ENCODE measurements at places on chromosomes 1 and 21. TPM values are rescaled to one million over a fixed set of nuclear protein-coding genes. Genes with fewer than 3 reads are reported as not detected.
A peak's percentile ranks its signal among the peaks of the same experiment; 100 is the strongest.

The UQCRHL gene
- total RNA-seq = 0.66 TPM

The RNF223 gene
- total RNA-seq = not detected

The KIF21B gene
- total RNA-seq = 1.6 TPM

The CR1L gene
- not detected for total RNA-seq

The TTC24 gene
- total RNA-seq = not detected

The SCCPDH gene
- total RNA-seq = 25.5 TPM

The DHDDS gene
- total RNA-seq = 32.1 TPM

The FLG2 gene
- total RNA-seq = not detected

The S100A14 gene
- total RNA-seq = not detected

- H3K27me3 ChIP-seq = no peaks in the 10 kb centered on the region
- DNase-seq = no peak
- no peak overlapping the region for H3K4me3 ChIP-seq
- H3K36me3 ChIP-seq = no peaks in the 10 kb centered on the region
- H3K4me1 ChIP-seq = no peaks in the 10 kb centered on the region
- no peak overlapping the region for H3K27ac ChIP-seq
Observed at GRCh38 chr1:178109348-178110143, 15.6 kb downstream of the RASAL2 start.

DNA sequence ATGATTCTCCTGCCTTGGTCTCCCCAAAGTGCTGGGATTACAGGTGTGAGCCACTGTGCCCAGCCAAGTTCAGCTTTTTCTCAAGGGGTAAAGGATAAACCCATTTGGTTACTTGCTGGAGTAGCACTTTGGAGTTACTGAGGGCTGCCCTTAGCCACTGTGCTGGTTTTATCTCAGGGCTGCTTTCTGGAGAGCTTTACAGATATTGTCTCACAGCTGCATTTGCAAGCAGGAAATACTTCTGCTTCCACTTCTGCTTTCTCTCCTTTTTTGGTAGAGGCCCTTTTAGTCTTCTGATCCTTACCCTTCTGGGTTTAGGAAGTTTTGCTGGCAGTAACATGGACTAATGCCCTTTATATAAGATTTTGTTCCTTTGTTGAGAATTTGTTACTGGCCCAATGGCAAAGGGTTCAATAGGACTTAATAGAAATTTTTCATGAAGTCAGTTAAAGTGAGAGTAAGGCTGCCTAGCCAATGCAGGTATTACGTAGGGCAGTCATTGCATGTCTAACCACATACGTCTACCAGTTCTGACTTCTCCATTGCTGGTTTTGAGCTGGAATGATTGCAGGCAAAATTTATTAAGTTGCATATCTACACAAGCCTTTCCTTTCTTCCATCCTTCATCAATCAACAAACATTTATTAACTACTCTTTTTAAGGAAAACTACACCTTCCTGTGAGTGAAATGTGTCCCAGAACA, 24.4 kb downstream of the CAP1 start:
- no peak overlapping the region for H3K27ac ChIP-seq
- peaks cover 15% of the 10 kb centered on the region for H3K4me1 ChIP-seq
- peaks cover 97% of the 10 kb centered on the region for H3K36me3 ChIP-seq
- no peaks in the 10 kb centered on the region for H3K27me3 ChIP-seq

GRCh38 chr1:87368907-87369306, 40.2 kb downstream of the LMO4 start:
- no peaks in the 10 kb centered on the region for H3K36me3 ChIP-seq
- H3K27ac ChIP-seq = no peak overlapping the region
- no peak overlapping the region for H3K4me3 ChIP-seq
- no peak for DNase-seq
- H3K27me3 ChIP-seq = no peaks in the 10 kb centered on the region

DNA sequence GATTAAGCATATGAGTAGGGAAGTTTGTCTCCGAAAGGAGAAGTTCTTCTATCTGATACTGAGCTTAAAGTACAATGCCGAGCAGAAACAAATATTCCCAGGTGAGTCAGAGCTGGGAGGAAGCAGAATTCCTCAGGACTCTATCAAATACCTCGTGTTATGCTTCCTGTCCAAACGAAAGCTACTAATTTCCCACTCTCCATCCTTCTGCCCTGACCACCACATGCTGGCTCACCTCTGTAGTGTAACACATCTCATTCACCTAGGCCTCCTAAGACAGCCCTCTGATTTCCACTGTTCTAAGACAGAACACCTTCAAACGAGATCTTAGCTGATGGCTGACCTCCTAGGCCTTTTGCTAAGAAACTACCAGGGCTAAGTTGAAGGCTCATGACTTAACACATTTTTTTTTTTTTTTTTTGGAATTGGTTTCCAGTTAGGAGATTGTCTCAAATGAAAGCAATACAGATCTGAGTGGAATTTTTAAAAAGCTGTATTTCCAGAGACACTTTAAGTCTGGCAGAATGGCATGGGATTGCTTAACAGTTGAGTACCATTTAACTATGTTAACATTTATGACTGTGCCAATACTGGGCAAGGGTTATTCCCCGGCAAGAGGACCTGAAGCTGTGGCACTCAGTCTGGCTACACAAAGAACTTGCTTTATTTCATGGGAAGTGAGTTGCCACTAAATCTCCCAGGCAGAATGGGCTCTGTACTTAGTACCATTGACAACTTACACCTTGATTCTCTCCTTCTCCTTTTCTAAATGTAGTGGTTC, 583.4 kb downstream of the DPYD start:
- no peaks in the 10 kb centered on the region for H3K36me3 ChIP-seq
- no peak overlapping the region for H3K27ac ChIP-seq
- no peaks in the 10 kb centered on the region for H3K27me3 ChIP-seq

GRCh38 chr1:215277532-215277931, 195.0 kb downstream of the KCNK2 start:
- H3K4me1 ChIP-seq = no peaks in the 10 kb centered on the region
- H3K27ac ChIP-seq = no peak overlapping the region
- H3K4me3 ChIP-seq = no peak overlapping the region
- H3K36me3 ChIP-seq = no peaks in the 10 kb centered on the region
- no peak for DNase-seq
- no peaks in the 10 kb centered on the region for H3K27me3 ChIP-seq

DNA sequence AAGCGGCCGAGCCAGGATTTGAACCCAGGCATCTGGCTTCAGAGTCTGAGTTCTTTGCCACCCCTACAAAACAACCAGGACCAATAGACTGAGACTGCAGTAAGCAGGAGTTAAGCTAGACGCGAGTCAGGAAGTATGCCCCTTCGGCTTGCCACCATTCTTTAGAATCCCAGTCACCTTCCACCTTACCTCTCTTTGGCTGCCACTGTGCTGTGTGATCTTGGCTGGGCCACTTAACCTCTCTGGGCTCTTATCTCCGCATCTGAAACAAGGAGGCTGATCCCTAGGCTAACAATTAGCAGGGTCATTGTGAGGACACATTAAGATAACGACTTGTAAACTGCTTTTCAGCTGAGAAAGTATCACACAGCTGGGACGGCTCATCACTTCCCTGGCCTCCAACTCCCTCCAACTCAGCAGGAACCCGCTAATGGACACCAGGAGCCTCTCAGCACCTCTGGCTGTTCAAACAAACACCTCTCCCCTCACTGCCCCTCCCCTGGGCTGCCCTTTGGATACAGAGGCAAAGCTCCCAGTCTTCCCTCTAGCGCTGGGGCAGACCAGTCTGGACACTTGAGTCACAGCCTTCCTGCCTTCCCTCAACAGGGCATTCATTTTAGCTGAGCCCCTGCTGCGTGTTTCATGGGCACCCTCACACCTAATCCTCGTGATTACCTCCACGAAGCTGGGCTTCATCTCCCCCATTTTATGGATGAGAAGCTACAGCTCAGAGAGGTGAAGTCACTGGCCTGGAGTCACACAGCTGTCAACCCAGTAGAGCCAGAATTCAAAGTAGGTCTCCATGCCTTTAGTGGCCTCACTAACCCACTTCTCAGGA, 83.2 kb downstream of the CAMK2N1 start:
- no peaks in the 10 kb centered on the region for H3K36me3 ChIP-seq
- no peaks in the 10 kb centered on the region for H3K4me1 ChIP-seq
- no peaks in the 10 kb centered on the region for H3K27me3 ChIP-seq
- H3K4me3 ChIP-seq = no peak overlapping the region

- no peak for DNase-seq
- no peak overlapping the region for H3K4me3 ChIP-seq
- H3K4me1 ChIP-seq = peaks cover 14% of the 10 kb centered on the region
- H3K36me3 ChIP-seq = no peaks in the 10 kb centered on the region
Observed at GRCh38 chr1:115732316-115732715, 36.2 kb downstream of the CASQ2 start.

GRCh38 chr21:45084881-45085536, 10.6 kb downstream of the ADARB1 start:
- DNase-seq = no peak
- no peak overlapping the region for H3K4me3 ChIP-seq
- H3K4me1 ChIP-seq = peaks cover 100% of the 10 kb centered on the region
- peak overlapping the region; percentile 53 for H3K27ac ChIP-seq
- no peaks in the 10 kb centered on the region for H3K36me3 ChIP-seq

DNA sequence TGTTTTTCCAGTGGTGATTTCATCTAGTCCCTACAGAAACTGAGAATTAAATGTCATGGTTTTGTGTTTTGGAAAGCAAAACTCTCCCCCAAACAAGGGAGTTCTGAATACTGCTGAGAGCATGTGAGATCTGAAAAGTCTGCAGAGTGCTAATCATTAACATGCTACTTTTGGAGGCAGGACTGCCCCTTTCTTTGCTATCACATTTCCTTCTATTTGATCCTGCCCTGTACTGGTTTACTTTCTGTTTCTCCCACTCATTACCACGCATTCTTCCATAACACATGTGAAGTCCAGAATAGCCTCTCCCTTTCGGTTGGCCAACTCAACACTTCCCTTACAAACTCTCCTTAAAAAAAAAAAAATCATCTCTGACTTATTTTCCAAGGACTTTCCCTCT, 63.6 kb downstream of the GADD45A start:
- no peaks in the 10 kb centered on the region for H3K27me3 ChIP-seq
- H3K4me1 ChIP-seq = peaks cover 85% of the 10 kb centered on the region
- peak overlapping the region; percentile 85 for H3K27ac ChIP-seq
- DNase-seq = no peak
- H3K4me3 ChIP-seq = peak overlapping the region; percentile 3
- H3K36me3 ChIP-seq = no peaks in the 10 kb centered on the region

GRCh38 chr1:167720965-167721616, 691 bp upstream of the MPZL1 start:
- peak overlapping the region; percentile 82 for H3K4me3 ChIP-seq
- no peaks in the 10 kb centered on the region for H3K27me3 ChIP-seq
- H3K27ac ChIP-seq = peak overlapping the region; percentile 91

GRCh38 chr1:85707267-85707989, 805 bp downstream of the ZNHIT6 start:
- H3K27me3 ChIP-seq = no peaks in the 10 kb centered on the region
- peak overlapping the region; percentile 73 for H3K4me3 ChIP-seq
- peaks cover 26% of the 10 kb centered on the region for H3K36me3 ChIP-seq
- peaks cover 17% of the 10 kb centered on the region for H3K4me1 ChIP-seq
- H3K27ac ChIP-seq = peak overlapping the region; percentile 79

DNA sequence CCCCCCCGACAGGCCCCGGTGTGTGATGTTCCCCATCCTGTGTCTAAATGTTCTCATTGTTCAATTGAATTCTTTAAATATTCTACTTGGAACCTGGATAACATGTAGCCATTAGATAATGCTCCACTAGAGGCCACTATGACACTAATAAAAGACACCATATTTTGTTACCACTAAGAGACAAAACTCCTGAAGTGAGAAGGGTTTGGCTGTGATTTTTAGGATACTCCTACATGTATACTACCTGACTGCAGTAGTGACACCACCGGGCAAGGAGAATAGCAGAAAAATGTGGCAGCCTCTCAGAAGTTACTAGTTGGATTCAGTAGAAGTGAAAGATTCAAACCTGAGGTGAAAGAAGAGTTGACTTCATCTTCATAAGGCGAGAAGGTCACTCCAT, 36.0 kb downstream of the F5 start:
- no peak overlapping the region for H3K27ac ChIP-seq
- H3K4me1 ChIP-seq = no peaks in the 10 kb centered on the region
- no peaks in the 10 kb centered on the region for H3K27me3 ChIP-seq
- no peak for DNase-seq
- no peak overlapping the region for H3K4me3 ChIP-seq
- H3K36me3 ChIP-seq = no peaks in the 10 kb centered on the region

- H3K27me3 ChIP-seq = no peaks in the 10 kb centered on the region
- H3K36me3 ChIP-seq = peaks cover 84% of the 10 kb centered on the region
- no peak overlapping the region for H3K27ac ChIP-seq
Observed at GRCh38 chr1:151568626-151569088, 28.5 kb downstream of the TUFT1 start.

- no peaks in the 10 kb centered on the region for H3K27me3 ChIP-seq
- H3K36me3 ChIP-seq = no peaks in the 10 kb centered on the region
- DNase-seq = no peak
- no peaks in the 10 kb centered on the region for H3K4me1 ChIP-seq
- no peak overlapping the region for H3K4me3 ChIP-seq
Observed at GRCh38 chr1:209609791-209610630, 26.5 kb downstream of the CAMK1G start.

DNA sequence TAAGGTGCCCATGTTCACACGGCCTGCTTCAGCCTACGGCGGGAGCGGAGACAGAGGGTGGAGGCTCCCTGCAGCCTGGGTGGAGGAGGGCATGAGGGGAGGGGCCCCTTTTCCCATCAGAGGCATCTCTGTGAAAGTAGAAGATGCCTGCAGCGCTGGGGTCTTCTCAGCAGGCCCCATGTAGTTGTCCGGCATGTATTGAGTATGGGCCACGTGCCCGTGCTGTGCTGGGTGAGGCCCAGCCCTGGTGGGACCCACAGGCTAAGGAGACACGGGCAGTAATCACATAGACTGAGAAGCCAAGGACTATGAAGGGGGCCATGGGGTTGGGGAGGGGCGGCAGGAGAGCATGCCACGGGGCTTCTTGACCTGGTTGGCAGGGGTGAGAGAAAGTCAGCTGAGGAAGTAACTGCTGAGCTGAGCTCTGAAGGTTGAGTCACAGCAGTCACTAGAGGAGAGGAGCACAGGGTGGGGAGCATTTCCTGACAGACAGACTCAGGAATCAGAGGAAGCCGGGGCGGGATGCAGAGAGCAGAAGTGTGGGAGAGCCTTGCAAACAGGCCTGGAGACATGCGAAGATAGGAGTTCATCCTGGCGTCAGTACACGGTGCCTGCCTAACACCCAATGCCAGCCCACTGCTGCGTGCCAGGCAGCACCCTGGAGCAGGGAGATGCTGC, 21.6 kb downstream of the PSEN2 start:
- no peak overlapping the region for H3K27ac ChIP-seq
- H3K4me3 ChIP-seq = no peak overlapping the region
- DNase-seq = no peak
